Stimulated activated CD8-positive, alpha-beta memory T cell treated with anti-CD3 and anti-CD28 coated beads, Interleukin-2, amount 100 ng/mL, for 1 hour (primary cell): ENCODE measurements at places on chromosomes 11 and 22.

- no peak for DNase-seq
Observed at GRCh38 chr22:44645083-44645482, 56.9 kb upstream of the PRR5 start.

GRCh38 chr11:46414879-46415278 is 23.3 kb upstream of the CHRM4 start:
- DNase-seq: no peak

GRCh38 chr11:17713851-17714250 is 5.5 kb upstream of the MYOD1 start:
- no peak for DNase-seq

- DNase-seq: no peak
Observed at GRCh38 chr11:132123854-132124835, 753.7 kb downstream of the NTM start.

DNA sequence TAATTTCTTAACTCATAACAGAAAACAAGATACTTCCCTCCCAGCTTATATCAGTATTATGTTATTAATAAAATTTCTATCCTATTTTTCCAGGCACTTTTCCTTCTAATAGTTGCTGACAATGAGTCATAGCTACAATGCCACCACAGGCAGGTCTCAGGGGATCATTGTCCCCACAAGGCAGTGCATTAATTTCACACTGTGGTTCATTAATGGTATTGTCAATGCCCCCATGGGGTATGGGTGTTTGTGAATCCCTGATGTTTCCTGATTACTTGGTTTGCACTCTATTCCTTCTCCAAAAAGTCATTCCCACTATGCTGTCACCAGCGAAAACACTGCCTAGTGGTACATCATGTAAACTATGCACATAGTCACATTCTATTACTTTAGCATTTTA is 345.5 kb upstream of the CTSC start:
- no peak for DNase-seq

DNA sequence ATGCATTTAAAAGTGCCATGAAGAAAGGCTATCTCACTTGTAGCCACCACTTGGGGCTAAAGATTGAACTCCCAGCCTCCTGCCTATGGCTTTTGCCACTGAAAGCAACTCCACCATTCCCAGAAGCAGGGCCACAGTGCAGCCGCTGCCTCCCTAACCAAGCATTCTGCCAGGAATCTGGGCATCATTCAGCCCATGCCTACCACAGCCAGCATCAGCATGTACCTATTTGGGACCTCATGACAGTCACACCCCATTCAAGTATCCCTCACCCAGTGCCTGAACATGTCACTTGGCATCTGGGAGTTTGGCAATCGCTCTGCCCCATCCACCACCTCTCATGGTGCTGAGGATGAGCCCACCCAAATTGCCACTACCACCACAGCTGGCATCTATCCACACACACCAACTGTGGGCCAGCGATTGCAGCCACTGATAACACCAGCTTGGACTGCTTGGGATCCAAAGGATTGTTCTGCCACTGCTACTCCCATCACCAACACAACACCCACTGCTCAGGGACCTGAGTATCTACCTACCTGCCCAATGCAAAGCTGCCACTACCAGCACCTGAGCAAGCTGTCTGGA is 234.4 kb downstream of the GRM5 start:
- DNase-seq: no peak

GRCh38 chr11:34345991-34346480 is 11.8 kb downstream of the ABTB2 start:
- DNase-seq: no peak

- no peak for DNase-seq
Observed at GRCh38 chr11:78802058-78802761, 227.5 kb upstream of the NARS2 start.

GRCh38 chr11:68263444-68264035 is 8.2 kb downstream of the C11orf24 start:
- no peak for DNase-seq

GRCh38 chr22:27494785-27495184 is 306.8 kb downstream of the MN1 start:
- no peak for DNase-seq

GRCh38 chr22:20396639-20397038 is 2.7 kb downstream of the ZNF74 start:
- no peak for DNase-seq

GRCh38 chr11:35785287-35786167 is 123.0 kb downstream of the TRIM44 start:
- DNase-seq: no peak

GRCh38 chr22:17896586-17896985 is 122.3 kb upstream of the BID start:
- no peak for DNase-seq

DNA sequence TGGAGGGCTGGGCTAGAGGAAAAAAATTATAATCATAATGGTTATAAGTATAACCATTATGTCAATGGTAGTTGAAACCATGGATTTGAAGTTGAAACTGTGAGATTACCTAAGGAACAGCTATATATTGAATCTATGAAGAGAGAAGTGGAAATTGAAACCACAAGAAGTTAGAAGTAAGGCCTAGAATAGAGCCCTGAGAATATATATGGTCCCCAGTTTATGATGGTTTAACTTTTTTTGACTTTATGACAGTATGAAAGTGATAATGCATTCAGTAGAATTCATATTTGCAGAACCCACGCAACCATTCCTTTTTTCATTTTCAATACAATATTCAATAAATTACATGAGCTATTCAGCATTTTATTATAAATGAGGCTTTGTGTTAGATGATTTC is 15.0 kb downstream of the AASDHPPT start:
- DNase-seq: no peak

GRCh38 chr11:66987158-66987620 is 12.1 kb downstream of the C11orf86 start:
- no peak for DNase-seq

- DNase-seq: no peak
Observed at GRCh38 chr11:57323167-57323854, 1.4 kb downstream of the TNKS1BP1 start.

GRCh38 chr11:95337972-95338429 is 107.0 kb upstream of the SESN3 start:
- DNase-seq: no peak

DNA sequence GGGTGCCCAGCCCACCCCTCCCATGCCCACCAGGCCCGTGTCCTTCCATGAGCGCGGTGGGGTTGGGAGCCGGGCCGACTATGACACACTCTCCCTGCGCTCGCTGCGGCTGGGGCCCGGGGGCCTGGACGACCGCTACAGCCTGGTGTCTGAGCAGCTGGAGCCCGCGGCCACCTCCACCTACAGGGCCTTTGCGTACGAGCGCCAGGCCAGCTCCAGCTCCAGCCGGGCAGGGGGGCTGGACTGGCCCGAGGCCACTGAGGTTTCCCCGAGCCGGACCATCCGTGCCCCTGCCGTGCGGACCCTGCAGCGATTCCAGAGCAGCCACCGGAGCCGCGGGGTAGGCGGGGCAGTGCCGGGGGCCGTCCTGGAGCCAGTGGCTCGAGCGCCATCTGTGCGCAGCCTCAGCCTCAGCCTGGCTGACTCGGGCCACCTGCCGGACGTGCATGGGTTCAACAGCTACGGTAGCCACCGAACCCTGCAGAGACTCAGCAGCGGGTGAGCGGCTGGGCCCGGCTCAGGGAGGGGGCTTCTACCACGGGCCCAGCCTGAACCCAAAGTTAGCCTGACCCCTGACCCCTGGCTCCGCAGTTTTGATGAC is 3.0 kb downstream of the PKP3 start:
- no peak for DNase-seq

DNA sequence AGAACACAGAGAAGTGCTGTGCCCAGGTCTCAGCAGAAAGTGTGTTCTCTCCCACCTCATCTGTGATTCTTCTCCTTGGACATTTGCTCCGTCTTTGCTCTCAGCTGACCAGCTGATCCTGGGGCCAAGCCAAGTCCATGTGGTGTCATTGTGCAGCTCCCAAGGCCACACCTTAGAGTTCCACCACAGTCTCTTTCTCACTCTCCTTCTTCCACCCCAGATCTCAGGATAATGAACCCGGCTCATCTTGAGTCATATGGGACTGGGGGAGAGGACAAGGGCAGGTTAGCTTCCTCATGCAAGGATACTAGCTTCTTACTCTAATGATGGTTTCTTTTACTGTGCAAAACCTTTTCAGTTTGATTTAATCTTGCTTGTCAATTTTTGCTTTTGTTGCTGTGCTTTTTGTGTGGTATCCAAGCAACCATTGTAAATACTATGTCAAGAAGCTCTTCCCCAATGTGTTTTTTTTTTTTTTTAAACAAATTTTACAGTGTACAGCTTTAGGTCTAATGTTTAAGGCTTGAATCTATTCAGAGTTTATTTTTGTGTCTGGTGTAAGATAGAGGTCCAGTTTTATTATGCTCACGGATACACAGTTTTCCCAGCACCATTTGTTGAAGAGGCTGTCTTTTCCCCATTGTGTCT is 75.0 kb upstream of the OR4B1 start:
- DNase-seq: no peak

- no peak for DNase-seq
Observed at GRCh38 chr11:75773595-75774353, 5.2 kb downstream of the DGAT2 start.

GRCh38 chr11:46625406-46625805 is 8.1 kb downstream of the ATG13 start:
- DNase-seq: no peak

DNA sequence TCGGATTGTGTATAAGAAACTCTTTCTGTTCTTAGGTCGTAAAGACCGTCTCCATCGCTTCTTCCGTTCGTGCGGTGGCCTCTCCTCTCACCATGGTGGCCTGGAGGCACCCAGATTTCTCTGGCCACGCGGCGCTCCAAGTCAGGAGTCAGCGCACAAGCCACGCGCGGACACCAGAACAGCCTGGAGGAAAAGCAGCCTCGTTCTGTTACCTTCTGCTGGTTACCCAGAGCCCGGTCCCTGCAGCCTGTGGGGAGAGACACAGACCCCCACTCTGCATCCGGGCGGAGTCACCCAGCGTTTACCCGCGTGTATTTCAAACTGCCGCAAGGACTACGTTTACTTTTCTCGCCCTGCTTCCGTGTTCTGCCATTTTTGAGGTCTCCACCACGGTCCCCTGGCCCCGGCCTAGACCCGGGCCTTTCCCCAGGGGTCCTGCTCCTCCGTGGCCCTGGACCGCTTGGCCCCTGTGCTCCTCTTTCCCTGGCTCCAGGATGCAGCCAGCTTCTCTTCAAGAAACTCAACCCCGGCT is 776.1 kb downstream of the BRD1 start:
- DNase-seq: no peak

- DNase-seq: no peak
Observed at GRCh38 chr11:87296627-87297026, 258.9 kb downstream of the TMEM135 start.

GRCh38 chr11:34825315-34825669 is 90.9 kb downstream of the APIP start:
- no peak for DNase-seq

DNA sequence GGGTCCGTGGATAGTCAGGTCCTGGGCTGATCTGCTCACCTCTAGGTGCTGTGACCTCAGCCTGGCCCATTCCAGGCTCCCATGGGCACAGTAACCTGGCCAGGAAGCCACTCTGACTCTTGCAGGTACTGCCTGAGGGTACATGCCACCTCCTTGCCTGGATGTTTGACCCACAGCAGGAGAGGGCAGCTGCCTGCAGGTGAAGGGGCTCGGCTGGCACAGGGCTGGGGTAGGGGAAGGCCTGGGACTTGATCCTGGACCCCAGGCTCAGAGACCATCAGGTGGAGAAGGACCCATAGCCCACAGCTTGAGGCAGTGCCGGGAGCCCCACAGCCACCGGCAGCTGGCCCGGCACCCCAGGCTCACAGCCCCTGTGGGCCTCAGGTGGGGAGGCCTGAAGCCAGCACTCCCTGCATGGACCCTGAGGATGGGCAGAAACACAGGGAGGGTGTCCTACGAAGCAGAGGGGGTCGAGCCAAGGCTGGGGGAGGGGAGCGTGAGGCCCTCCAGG is 2.7 kb downstream of the LRRC56 start:
- DNase-seq: no peak

GRCh38 chr11:83063073-83063754 is 8.5 kb downstream of the RAB30 start:
- DNase-seq: no peak

- no peak for DNase-seq
Observed at GRCh38 chr22:31650391-31650790, 11.6 kb downstream of the PISD start.

GRCh38 chr11:67429722-67430121 is 1.4 kb downstream of the RPS6KB2 start:
- no peak for DNase-seq
